ENCODE measurements at places on chromosomes 7 and 10.

DNA sequence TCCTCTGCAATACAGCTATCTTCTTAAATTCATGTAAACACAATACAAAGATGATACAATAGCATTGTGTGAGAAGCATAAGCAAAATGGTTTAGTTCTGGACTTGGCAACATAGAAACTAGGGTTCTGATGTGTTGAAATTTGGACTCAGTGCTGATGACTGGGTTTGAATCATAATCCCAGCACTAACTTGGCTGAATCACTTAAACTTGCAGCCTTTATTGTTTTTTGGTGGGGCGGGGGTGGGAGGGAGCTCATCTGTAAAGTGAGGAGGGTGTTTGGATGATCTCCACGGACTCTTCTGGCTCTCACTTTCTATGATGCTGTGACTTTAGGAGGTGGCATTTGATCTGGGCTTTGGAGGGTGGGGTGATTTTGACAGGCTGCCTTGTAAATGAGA, 158.2 kb downstream of the WNT2 start:
- DNase-seq: no peak

DNA sequence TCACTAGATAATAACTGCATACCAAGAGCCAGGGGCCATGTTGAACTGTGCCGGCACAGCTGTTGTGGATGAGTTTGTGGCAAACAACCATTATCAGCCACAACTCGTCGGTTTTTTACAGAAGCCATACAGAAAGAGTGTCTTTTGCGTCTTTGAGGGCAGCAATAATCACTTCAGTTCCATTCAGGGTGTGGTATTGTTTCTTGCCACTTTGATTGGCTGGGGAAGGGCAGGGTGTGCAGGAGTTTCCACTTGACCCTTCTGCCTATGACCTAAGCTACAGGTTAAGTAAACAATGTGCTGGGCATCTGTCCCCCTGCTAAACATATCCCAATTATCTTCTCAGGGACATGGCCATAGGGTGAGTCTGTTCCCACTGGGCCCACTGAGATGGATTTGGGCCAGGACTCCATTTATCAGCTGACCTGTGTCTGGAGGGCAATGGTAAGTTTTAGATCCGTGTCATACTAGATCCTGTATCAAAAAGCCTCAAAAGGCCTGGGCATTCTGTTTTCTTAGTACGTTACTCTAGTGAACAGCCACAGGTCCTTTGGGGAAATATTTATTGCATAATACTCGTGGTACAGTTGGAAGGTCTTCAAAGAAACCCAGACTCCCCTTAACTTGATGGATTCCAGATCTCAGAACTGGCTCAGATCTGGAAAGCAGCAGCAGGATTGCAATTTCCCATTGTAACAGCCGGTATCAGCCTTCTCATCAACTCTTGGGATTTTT, 15.9 kb downstream of the ZNF3 start:
- DNase-seq: no peak

- DNase-seq: no peak
Measured at GRCh38 chr7:137933270-137934017, 68.4 kb downstream of the CREB3L2 start.

DNA sequence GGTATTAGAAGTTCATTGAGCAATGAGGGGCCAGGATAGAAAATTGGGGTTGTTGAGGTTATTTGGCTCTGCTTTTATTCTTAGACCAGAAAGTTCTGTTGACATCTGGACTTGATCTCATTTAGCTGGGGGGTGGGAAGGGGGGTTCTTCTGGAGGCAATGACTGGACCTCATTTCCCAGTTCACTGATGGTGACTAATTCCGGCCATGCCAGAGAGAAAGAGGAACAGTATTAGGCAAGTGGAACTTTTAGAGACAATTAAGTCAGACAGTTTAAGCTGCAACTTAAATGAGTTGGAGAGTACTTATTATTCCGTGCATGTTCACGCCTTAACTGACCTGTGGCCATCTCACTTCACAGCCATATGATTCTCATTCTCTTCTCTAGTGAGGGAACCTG, 512.5 kb downstream of the REEP3 start:
- no peak for DNase-seq

DNA sequence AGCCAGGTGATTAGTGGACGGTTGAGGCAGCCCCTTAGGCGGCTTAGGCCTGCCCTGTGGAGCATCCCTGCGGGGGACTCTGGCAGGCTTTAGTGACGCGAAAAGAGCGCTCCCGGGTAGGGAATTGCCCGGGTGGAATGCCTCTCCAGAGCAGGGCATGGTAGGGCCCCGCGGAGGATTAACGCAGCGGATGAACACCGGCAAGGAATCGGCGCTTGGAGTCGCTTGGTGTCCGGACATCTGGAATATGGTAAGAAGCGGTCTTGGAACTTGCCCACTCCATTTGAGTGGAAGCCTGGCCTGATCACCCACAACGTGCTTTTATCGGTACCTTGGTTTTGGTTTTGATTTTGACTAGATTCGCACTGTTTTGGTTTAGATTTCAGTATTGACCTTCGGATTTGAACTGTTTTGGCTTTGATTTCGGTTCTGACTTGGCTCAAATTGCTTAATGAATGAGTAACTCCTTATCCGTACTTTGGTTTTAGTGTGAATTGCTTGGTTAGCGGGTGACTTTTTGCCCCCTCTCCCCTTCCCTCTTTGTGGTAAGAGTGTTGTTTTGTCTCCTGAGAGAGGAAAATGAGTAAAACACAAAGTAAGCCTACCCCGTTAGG, 24.2 kb upstream of the CHST3 start:
- DNase-seq: no peak

DNA sequence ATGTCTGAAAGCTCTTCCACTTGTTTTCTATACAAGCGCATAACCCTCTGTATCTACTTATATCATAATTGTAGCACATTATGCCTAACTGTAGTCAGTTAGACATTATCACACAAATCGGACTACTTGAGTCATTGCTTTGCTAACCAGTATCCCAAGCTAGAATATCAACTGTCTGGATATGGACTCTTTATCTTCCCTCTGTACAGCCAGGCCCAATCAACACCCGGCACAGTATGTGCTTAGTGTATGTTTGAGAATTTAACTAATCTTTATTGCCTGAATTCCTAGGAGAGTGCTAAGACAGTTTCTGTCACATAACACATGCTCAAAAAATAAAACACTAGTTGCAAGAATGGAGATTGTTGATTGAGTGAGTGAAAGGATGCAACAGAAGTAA, 211.2 kb downstream of the ARL4A start:
- no peak for DNase-seq

DNA sequence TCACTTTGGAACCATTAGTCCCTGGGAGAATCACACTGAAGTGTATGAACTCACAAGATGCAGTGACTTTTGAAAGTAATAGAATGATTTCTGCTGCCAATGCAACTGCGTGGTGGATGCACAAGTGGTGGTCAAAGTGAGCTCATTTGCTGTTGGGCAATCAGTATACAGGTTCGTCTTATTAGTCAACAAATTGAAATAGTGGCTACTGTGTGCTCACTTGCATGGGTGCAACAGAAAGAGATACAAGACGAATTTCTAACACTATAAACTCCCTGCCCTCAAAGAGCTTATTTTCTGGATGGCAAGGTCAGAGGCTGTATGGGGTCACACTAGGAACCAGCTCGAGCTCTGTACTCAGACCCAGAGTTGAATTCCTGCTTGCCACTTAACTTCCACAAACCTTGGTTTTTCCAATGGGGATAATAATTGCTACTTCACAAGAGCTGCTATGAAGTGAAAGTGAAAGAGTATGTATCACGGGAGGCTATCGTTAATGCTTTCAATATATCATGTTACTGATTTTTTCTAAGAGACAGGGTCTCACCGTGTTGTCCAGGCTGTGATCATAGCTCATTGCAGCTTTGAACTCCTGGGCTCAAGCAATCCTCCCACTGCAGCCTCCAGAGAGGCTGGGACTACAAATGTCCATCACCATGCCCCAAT, 8.3 kb upstream of the BCL7B start:
- DNase-seq: no peak

DNA sequence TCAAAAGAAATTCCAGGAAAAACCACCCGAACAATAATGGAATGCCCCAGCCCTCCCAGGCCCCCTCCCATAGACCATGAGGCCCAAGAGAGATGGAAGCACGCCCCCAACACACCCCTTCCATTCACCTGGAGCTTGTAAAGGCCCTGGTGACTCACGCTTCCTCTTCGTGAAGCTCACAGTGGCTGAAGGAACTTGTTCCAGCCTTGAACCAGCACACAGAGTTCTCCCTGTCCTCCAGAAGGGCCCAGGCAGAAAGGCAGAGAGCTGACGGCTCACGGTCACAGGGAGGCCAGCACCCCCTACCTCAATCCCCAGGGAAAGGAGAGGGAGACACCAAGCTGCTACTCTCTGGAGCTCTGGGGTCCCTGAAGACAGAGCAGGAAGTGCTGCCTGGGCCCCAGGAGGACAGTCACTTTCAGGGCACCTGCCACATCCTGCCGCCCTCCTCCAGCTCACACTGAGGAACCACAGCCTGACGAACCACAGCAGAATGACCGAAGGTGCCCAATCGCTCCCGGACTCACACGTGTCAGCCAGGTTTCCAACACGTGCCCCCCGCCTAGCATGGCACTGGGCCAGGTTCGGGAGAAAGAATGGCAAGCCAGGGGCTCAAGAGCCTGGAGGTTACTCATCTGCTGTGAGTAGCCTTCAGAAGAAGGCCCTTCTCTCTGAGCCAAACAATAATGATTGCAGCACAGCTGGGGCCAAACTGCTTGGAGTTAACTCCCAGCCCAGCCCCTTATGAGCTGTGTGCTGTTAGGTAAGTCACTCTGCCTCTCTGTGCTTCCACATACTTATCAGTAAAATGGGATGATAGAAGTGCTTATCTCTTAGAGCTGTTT, 52.8 kb downstream of the DLG5 start:
- DNase-seq: no peak

DNA sequence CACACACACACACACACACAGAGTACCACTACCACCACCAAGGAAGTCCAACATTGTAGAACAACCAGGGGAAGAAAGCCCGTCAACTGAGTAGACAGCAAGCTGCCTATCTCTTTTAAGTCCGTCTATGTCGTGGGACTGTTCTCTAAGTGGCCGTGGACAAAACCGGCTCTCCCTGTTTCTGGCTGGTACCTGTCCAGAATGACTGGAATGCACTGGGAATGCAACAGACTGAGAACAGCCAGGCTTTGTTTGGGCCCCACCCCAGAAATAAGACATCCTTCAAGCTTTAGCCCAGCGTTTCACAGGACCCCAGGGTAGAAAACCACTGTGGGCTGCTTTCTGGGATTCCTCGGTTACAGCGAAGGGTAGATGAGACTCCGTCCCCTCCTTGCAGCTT, 203.6 kb downstream of the TCERG1L start:
- DNase-seq: no peak

DNA sequence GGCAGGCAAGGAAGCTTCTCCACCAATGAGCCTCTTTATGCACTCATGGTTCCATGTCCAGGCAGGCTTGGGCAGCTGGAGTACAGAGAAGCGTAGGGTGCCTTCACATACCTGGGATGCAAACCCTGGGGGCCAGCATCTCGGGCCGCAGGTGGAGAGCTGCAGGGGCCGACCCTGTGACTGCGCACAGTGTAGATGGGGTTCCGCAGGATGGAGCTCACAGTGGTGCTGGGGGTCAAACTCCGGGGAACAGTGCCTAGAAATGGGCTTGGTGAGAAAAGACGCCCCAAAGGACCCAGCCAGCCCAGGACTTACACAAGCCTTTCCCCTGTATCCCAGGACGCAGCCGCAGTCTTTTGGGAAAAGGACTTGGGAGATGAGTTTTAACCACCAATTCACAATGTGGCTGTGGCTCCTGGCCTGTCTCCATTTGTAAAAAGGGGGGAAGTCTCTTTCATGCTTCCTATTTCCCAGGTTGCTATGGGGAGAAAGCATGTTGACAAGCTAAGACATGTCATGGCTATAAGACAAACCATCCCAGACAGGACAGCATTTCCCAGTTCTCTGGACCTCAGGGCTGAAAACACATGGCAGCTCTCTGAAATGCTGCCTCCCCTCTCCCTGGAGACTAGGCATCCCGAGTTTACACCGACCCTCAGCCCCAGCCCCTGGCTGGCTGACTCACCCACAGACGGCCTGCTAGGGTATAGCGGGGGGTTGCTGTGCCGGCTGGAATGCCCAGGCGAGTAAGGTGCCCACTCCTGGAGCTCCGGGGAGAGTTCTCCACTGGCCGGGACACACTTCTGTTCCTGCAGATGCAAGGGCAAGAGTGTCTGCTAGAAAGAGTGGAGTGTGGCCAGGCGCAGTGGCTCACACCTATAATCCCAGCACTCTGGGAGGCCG, 107.1 kb downstream of the DLG5 start:
- DNase-seq: no peak

DNA sequence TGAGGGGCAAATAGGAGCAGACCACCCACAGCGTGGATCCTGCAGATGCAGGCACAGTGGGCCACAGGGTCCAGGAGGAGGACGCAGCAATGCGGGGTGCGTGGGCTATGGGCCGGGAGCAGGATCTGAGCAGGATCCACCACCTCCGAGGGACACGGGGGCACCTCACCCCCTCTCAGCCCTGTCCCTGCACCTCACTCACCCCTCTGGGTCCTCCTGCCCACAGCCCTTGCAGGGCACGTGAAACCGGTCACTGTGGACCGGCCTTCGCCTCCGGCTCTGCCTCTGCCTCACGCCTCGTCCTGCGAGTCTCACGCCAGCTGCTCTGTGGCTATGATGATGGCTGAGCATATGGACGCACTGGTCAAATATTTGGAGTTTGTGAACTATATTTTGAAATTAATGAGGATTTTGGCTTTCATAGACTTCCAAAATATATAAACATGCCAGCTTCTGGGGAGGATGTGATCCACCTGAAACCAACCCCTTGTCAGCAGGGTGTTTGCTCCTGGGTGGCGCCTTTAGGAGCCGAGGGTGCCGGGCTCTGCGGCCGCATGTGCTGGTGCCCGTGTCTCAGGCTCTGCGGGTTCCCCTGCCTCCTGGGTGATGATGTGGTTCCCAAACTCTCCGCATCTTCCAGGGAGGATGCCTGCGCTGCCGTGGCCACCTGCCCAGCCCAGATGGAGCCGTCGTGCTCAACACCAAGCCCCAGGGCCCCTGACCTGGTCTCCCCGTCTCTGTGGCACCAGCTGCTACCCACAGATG, 11.3 kb upstream of the ADGRA1 start:
- no peak for DNase-seq
